ENCODE measurements at places on chromosomes 11 and 22.

DNA sequence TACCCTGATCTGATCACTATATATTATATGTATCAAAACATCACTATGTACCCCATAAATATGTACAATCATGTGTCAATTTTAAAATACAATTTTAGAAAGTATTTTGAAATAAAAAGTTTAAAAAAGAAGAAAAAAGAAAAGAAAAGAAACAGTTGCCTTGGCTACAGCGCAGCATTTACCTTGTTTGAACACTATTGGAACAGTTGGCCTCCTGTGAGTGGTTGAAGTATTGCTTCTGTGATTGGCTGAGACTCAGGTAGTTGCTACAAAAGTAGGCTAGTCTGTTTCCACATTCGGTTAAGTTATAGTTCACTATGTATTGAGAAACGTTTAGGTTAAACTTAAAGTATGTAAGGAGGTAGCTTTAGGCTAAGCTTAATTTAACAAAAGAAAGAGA is 7.9 kb upstream of the DTX4 start:
- no peaks in the 10 kb centered on the region for H3K4me1 ChIP-seq
- H3K4me3 ChIP-seq, result no peak overlapping the region
- DNase-seq, result no peak
- H3K36me3 ChIP-seq, result no peaks in the 10 kb centered on the region

GRCh38 chr11:124670732-124671131 is 2.8 kb downstream of the SIAE start:
- H3K27ac ChIP-seq, result no peak overlapping the region
- no peak overlapping the region for H3K4me3 ChIP-seq
- DNase-seq, result peak; percentile 61
- no peaks in the 10 kb centered on the region for H3K27me3 ChIP-seq

GRCh38 chr11:45392591-45393091 is 106.5 kb upstream of the SYT13 start:
- no peaks in the 10 kb centered on the region for H3K27me3 ChIP-seq
- no peak overlapping the region for H3K4me3 ChIP-seq
- no peak for DNase-seq
- H3K27ac ChIP-seq, result no peak overlapping the region
- no peaks in the 10 kb centered on the region for H3K36me3 ChIP-seq

DNA sequence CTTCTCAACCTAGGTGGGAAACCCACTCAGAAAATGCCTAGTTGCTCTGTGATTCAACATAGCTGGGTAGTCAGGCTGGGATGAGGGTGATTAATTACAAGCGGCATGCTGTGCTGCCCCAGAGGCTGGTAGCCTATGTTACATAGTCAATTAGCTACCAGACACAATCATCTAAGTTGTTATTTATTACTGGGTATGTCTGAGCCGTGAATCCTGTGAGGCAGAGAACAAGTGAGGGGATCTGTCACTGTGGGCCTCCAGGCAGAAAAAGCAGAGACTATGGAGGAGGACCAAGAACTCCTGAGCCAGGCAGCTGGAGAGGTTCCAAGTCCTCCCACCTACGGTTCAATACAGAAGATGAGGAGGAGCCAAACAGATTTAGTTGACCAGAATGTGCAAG is 186.6 kb upstream of the BDNF start:
- no peaks in the 10 kb centered on the region for H3K36me3 ChIP-seq
- H3K27ac ChIP-seq, result no peak overlapping the region

- no peaks in the 10 kb centered on the region for H3K36me3 ChIP-seq
- no peaks in the 10 kb centered on the region for H3K27me3 ChIP-seq
- H3K4me1 ChIP-seq, result no peaks in the 10 kb centered on the region
- peak overlapping the region; percentile 88 for H3K4me3 ChIP-seq
- DNase-seq, result peak; percentile 92
Observed at GRCh38 chr22:31676700-31677099, 14.7 kb upstream of the PISD start.

GRCh38 chr22:41237707-41238569 is 2.8 kb downstream of the CHADL start:
- no peaks in the 10 kb centered on the region for H3K36me3 ChIP-seq
- peaks cover 11% of the 10 kb centered on the region for H3K4me1 ChIP-seq
- no peak overlapping the region for H3K27ac ChIP-seq
- DNase-seq, result peak; percentile 92

DNA sequence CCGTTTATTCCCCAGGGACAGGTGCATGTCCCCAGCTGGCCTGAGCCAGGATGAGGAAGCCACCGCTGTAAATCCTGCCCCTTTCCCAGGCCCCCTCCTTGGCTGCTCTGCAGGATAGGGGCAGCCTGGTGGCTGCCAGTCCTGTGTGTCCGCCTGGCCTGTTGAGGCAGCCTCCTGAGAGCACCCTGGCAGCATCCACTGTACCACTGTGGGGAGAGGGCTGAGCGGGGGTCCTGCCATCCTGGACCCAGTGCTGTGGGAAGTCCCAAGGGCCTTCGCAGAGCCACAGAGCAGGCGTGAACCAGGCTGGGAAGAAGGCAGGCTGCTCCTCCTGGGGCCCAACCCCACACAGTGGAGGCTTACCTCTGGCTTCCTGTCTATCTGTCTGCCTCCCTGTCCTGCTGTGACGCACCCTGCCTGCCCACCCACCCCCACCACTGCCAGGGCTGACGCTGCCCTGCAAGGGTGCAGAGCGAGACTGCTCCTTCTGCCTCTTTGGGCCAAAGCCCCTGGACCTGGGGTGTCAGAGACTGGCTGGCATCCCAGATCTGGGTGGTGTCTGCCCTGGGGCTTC is 8.4 kb downstream of the KCTD17 start:
- no peaks in the 10 kb centered on the region for H3K27me3 ChIP-seq
- DNase-seq, result no peak
- H3K4me1 ChIP-seq, result peaks cover 16% of the 10 kb centered on the region
- no peak overlapping the region for H3K4me3 ChIP-seq
- no peak overlapping the region for H3K27ac ChIP-seq

- no peak for DNase-seq
- no peaks in the 10 kb centered on the region for H3K36me3 ChIP-seq
- H3K27me3 ChIP-seq, result no peaks in the 10 kb centered on the region
- H3K4me3 ChIP-seq, result no peak overlapping the region
Observed at GRCh38 chr22:49028111-49028510, 799.6 kb downstream of the BRD1 start.

DNA sequence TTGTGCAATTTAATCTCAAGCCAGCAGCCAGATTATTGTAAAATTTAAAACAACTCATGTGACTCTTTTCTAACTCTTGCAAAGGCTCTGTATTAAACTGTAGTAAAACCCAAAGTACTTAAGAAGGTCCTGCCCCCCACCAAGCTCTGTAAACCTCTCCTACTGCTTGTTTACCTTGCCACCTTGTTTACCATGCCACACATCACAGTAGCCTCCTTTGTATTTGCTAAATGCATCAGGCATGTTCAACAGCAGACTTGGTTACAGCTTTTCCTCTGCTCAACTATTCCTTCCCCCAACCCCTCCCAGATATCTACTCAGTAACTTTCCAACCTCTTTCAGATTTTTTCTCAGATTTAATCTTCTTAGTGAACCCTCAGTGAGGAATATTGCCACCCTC is 861.6 kb downstream of the METTL15 start:
- H3K36me3 ChIP-seq, result no peaks in the 10 kb centered on the region
- no peak overlapping the region for H3K4me3 ChIP-seq
- no peaks in the 10 kb centered on the region for H3K27me3 ChIP-seq
- no peak for DNase-seq
- H3K27ac ChIP-seq, result no peak overlapping the region
- no peaks in the 10 kb centered on the region for H3K4me1 ChIP-seq

- peaks cover 5% of the 10 kb centered on the region for H3K27me3 ChIP-seq
- DNase-seq, result no peak
- no peak overlapping the region for H3K4me3 ChIP-seq
- peaks cover 8% of the 10 kb centered on the region for H3K36me3 ChIP-seq
- peaks cover 38% of the 10 kb centered on the region for H3K4me1 ChIP-seq
Observed at GRCh38 chr11:57479911-57480310, 19.6 kb downstream of the RTN4RL2 start.

DNA sequence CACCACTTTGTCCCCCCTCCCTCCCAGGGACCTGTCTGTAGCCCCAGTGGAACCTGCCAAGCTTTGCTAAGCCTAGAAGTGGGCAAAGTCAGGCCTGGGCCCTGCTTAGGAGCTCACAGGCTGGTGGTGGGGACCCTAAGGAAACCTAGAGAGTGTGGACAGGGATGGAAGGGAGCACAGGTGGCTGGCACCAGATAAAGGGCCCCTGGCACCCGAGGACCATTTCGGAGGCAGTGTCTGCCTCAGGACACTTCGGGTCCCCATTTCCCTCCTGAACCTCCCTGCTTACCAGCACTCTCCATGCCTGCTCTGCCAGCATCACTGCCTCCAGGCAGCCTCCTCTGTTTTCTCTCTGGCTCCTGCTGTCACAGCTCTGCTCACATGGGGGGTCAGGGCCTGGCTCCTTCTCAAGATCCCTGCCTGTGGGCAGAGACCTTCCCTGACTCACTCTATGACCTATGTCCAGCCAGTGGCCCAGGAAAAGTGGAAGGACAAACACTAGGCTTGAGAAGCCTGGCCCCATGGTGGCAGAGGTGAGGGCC is 13.6 kb upstream of the OMP start:
- no peaks in the 10 kb centered on the region for H3K27me3 ChIP-seq
- DNase-seq, result no peak

GRCh38 chr11:60280412-60280811 is at the start of gene MS4A4A:
TSS of gene MS4A4A (plus strand) at chr11:60280666. CDS start at chr11:60280676, 10 bp downstream.
- peaks cover 6% of the 10 kb centered on the region for H3K27me3 ChIP-seq
- H3K36me3 ChIP-seq, result no peaks in the 10 kb centered on the region
- no peak within 1 kb of the TSS for H3K4me3 ChIP-seq
- no peaks in the 10 kb centered on the region for H3K4me1 ChIP-seq
- H3K27ac ChIP-seq, result no peak within 1 kb of the TSS

GRCh38 chr22:22948651-22949571 is 61.3 kb downstream of the IGLL5 start:
- no peaks in the 10 kb centered on the region for H3K36me3 ChIP-seq
- no peak overlapping the region for H3K27ac ChIP-seq
- H3K4me3 ChIP-seq, result no peak overlapping the region
- peaks cover 4% of the 10 kb centered on the region for H3K27me3 ChIP-seq
- no peak for DNase-seq

DNA sequence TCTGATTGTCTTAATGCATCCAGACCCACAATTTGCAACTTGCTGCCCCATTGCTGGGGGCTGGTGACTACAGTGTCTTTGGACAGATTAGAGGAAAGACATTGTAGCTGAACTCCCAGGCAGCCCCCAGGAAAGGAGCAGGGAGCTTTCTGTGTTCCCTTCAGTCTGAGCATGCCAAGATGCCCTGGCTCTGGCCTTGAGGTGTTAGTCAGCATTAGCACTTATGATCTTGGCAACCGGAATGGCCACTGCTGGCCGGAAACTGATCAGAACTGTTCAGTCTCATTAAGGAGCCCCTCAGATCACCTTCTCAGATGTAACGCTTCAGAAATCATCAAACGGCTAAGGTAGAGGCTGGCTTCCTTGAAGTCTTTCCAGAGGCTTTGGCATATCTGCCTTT is 195.2 kb downstream of the NAV2 start:
- H3K27ac ChIP-seq, result no peak overlapping the region
- no peak overlapping the region for H3K4me3 ChIP-seq
- no peaks in the 10 kb centered on the region for H3K27me3 ChIP-seq
- H3K4me1 ChIP-seq, result no peaks in the 10 kb centered on the region

GRCh38 chr11:120807414-120808150 is 216.3 kb upstream of the TBCEL start:
- H3K4me3 ChIP-seq, result no peak overlapping the region
- no peaks in the 10 kb centered on the region for H3K4me1 ChIP-seq
- no peaks in the 10 kb centered on the region for H3K36me3 ChIP-seq

DNA sequence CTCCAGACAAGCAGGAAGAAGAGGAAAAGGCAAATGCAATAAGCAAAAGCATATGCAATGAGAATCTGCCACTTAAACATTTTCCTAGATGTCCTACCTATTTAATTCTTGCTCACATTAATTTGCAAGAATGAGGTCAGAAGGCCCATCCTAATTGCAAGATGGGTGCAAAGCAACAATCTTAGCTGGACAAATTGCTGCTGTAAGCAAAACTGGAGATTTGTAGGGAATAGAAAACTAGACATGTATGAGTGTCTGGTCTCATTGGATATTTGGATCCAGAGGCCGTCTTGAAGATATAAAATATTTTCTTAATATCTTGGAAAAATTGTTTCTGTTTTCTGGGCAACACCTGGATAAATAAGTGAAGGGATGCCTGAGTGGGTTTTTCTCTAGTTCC is 150.1 kb upstream of the PGR start:
- no peak for DNase-seq
- no peaks in the 10 kb centered on the region for H3K36me3 ChIP-seq

DNA sequence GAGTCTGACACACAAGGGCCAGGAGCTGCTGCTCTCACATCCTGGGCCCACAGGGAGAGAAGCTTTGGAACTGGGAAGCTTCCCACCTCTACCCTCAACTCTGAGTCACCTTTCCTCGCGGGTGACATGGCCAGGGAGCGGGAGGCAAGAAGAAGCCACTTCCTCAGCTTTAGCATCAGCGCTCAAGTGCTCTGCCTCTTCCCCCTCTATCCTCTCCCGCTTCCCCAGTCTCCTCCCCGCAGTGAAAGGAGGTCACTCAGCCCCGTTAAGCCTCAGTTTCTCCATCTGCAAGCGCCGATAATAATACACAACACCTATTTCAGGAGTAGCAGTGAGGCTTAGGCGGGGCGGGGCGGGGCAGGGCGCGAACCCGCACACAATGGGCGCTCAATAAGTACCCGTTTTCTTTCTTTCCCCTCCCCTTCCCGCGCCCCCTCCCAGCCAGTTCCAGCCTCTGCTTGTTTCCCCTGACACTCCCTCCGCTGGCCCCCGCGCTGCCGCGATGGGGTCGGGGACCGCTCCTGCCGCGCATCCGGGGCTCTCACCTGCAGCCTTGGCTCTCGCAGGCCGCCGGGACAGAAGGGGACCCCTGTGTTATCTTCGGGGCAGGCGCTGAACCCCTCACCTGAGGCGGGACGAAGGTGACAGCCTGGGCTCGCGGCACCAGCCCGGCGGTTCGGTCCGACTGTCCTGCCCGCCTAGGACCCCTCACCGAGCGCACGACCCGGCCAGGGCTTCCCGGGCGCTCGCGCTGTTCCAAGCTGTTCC is 892 bp downstream of the GDPD5 start:
- peak overlapping the region; percentile 41 for H3K27ac ChIP-seq
- no peaks in the 10 kb centered on the region for H3K36me3 ChIP-seq
- H3K4me1 ChIP-seq, result peaks cover 39% of the 10 kb centered on the region
- DNase-seq, result peak; percentile 41

DNA sequence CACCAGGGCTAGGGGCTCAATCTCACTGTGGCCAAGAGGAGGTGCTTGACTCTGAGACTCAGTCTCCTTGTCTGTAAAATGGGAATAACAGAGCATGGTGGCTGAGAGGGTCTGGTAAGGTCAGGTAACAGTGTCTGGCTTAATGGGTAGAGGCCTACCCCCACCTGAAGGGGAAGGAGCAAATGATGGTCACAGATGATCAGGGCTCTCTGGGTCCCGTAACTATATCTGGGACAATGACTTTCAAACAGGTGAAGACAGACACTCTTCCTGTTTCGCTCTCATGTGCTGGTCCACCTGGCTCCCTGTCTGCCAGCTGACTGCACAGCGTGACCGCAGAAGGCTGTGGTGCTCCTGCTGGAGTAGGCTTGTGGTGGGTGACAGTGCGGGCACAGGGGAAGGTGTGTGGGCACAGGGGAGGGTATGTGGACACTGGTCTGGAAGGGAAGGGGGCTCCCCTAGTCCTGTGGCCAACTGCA is 4.0 kb downstream of the A4GALT start:
- DNase-seq, result no peak
- peaks cover 9% of the 10 kb centered on the region for H3K4me1 ChIP-seq
- no peaks in the 10 kb centered on the region for H3K36me3 ChIP-seq
- H3K27ac ChIP-seq, result no peak overlapping the region
- no peak overlapping the region for H3K4me3 ChIP-seq

- H3K4me1 ChIP-seq, result no peaks in the 10 kb centered on the region
- H3K4me3 ChIP-seq, result no peak overlapping the region
- no peak overlapping the region for H3K27ac ChIP-seq
- peaks cover under 1% of the 10 kb centered on the region for H3K27me3 ChIP-seq
- H3K36me3 ChIP-seq, result no peaks in the 10 kb centered on the region
Observed at GRCh38 chr11:123330071-123330470, 100.0 kb upstream of the GRAMD1B start.
